H9 (cell line): ENCODE measurements at places on chromosomes 11 and 22.
A peak's percentile ranks its signal among the peaks of the same experiment; 100 is the strongest.

DNA sequence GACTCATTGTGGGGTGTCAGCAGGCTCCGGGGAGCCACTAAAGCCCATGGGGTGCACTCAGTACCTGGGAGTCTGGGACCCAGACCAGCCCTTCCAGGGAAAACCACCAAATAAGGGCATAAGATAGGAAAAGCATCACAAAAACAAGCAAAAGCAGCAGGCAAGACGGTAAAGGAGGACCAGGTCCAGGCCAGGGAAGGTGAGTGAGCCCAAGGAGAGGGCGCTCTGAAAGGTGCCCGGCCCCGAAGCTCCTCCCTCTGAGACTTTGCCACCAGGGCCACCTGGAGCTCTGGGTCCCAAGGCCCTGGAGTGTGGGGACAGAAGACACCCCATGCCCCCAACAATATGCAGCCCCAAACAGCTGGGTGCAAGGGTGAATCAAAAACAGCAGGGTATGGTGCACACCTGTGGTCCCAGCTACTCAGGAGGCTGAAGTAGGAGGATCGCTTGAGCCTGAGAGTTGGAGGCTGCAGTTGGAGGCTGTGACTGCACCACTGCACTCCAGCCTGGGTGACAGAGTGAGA is 5.2 kb upstream of the IL17REL start:
- no peak for DNase-seq

GRCh38 chr11:33907421-33907820 is 15.5 kb upstream of the LMO2 start:
- no peak for DNase-seq

- peak; percentile 68 for DNase-seq
Observed at GRCh38 chr11:119624102-119624615, 104.8 kb downstream of the NECTIN1 start.

DNA sequence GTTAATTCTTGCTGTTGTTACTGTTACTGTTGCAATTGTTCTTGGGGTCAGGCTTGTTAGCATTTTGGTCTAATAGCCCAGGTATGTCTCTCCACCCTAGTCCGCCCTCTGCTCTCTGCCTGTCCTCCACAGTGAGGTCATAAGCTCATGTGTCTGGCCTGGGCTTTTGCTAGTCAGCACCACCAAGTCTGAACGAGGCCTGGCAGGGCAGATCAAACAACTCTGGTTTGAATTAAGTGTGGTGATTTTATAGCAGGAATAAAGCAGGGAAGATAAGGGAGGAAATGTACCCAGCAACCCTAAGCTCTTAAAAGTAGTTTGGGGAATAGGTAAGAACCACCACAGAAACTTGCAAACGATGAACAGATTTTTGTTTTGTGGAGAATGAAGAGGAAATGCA is 98.7 kb downstream of the ABTB2 start:
- DNase-seq: no peak

DNA sequence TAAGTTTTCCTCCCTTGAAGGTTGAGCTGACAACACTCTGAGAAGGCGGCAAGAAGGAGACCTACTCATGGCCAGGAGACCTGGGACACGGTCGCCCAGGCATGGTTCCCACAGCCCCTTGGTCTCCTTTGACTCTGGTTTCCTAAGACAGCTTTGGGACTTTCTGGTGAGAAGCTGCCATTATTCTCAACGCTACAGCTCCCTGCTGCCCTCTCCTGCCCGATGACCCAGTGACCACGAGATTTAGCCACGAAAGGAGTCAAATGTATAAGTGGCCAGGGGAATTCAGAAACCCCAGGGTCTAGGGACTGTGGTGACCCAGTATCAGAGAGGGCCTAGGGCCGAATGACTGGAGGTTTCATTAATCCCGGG is 699 bp upstream of the SDF2L1 start:
- DNase-seq: peak; percentile 60

DNA sequence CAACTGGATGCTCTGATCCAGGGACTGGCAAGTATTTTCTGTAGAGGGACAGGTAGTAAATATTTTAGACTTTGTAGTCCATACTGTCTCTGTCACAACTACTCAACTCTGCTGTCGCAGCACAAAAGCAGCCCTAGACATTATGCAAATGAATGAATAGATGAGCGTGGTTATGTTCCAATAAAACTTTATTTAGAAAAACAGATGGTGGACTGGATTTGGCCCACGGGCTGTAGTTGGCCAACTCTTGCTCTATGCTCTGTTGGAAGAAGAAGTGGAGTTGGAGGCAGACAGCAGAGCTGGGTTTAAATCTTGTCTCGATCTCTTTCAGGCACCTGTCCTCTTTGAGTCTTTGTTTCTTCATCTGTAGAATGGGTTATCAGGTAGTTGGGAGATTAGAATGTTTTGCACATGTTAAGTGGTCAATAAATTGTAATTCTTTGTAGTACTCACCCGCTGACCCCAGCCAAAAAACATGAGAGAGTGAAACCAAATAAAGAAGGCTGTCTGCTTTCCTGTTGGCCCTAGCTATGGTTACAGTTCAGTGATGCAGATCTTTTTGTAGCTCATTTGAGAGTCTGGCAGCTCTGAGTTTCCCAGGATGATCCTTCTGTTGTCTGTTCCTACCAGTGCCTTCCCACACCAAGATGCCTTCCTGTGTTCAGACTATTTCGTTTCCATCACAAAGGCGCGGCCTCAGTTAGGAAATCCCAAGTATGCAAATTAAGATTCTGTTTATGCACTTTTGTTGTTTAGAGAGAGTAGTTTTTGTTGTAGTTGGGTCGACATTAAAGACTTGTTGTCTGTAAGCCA is 198.1 kb upstream of the SEZ6L start:
- DNase-seq: peak; percentile 57

DNA sequence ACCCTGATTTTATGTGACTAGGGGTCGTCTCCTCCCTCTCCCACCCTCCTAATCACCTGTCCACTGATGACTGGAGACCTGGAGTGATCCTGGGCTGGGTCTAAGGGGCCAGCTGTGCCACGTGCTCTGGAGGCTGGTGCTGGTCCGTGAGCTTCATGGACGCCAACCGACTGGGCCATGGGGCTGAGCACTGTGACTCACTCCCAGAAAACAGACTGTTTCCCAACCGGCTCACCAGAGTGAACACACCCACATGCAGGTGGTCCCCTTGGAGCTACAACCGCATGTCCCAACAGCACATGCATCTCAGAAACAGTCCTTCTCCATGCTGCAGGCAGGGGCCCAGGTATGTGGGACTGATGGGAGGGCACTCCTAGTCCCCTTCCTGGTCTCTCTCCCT is 14.0 kb upstream of the LMO1 start:
- DNase-seq: no peak

DNA sequence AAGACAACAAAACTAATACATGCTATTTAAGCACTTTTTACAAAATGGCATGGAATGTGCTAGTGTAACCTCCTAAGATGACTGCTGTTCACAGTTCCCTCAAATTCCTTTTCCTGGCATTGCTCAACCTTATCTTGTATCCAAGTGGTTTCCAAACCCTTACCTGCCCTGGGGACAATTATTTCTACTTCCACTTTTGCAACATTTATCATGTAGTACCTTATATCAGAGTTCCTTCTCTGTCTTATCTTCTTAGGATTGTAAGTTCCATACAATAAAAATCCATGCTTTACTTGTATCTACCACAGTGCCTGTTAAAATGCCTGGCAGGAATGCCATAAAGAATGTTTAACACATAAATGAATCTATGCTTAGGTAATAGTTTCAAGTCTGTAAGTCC is 109.2 kb upstream of the MTMR2 start:
- no peak for DNase-seq

- no peak for DNase-seq
Observed at GRCh38 chr11:131430473-131431208, 60.2 kb downstream of the NTM start.

DNA sequence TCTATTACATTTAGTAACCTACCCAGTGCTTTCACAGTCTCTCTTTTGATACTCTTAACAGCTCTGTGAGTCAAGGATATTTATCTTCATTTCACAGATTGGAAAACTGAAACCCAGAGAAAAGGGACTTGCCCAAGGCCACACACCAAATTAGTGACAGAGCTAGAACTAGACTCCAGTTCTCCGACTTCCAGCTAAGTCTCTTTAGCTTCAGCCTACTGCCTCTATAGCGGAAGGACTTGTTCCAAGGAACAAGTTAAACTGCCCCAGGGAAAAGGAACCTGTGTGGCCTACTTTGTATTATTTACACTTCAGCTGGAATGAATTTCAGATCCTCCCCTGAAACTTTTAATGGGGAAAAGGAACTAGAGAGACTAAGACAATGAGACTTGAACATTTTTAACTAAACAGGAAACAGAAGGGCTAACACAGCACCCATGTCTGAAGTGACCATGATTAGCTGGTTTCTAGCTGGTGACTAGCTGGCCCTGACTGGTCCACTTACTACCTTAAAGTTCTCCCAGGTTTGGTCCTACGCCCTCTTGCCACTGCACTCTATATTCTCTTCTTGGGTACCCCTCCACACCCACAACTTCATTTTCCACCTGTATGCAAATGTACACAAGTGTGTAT is 1.3 kb downstream of the LRRC51 start:
- no peak for DNase-seq

DNA sequence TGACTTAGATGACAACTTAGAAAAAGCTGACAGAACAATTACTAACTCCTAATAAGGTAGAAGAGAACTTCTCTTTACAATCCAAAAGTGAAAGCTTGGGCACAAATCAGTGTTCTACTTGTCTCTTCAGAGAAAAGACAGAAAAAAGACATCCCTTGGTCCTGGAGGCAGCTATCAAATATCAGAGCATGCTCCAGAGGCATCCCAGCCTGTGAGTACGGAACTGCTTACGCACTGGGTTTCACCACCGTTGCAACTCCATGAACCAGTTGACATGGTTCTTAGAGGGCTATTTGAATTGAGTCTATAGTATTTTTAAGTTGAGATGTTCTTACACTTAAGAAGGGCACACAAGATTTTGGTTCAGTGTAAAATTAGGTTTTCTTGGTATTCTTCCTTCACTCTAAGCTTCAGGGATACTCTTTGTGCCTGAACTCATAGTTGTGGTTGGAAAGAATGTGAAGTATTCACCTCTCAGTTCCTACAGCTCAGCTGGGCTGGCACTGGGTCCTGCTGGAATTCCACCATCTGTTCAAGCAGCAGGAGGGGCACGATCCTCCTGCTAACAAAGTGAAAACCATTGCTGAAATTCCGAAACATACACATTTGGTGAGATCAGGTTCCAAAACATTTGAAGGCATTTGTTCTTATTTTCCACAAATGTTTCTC is 6.3 kb downstream of the AKIP1 start:
- peak; percentile 60 for DNase-seq

DNA sequence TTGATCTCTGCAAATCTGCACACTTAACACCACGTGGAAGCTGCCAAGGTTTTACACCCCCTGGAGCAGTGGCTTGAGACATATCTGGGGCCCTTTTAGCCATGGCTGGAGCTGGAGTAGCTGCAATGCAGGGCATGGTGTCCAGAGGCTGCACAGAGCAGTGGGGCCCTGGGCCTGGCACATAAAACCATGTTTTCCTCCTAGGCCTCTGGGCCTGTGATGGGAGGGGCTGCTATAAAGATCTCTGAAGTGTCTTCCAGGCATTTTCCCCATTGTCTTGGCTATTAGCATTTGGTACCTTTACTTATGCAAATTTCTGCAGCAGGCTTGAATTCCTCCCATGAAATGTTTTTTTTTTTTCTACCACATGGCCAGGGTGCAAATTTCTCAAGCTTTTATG is 33.2 kb downstream of the CALCA start:
- DNase-seq: no peak

DNA sequence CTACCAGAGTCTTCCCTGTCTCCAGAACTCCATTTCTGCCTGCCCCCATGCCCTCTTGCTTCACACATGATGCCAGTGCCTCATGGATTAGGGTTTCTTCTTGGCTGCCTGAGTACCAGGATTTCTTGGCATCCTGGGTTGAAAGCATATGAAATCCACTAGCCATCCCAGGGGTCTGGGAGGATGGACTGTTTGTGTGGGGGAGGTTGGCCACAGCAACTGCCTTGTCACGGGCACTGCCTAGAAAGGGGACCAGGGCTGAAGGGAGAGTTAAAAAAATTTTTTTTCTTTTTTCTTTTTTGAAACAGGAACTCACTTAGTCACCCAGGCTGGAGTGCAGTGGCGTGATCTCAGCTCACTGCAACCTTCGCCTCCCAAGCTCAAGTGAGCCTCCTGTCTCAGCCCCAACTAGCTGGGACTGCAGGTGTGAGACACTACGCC is 4.2 kb downstream of the USP35 start:
- DNase-seq: no peak

DNA sequence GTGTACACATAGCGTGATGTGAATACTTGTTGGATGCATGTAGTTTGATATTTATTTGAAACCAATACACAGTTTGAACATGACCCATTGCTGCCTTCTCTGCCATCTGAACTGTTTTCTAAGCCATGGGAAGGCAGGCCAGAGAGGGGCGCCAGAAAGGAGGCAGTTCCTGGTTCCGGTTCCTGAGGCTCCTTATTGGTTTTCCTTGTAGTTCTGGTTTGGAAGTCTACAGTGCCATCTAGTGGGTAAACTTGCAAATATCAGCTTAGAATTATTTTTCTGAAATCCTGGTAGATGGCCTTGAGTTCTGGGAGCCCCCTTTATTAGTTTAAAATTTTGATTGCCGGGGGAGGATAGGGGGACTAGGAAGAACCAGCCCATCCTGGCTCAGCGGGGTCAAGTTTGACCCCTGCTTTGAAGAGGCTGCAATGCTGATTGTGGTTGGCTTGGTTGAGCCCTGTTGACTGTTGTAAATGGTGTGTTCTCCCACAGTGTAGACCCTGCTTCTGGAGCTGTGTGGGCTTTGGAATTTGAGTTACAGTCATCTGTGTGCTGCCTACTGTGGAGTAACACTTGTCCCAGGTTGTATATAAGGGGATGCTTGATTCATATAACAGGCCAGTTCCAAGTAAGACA is 48.4 kb downstream of the GRAMD1B start:
- DNase-seq: peak; percentile 79

- no peak for DNase-seq
Observed at GRCh38 chr11:13966486-13966885, 4.0 kb downstream of the SPON1 start.

- no peak for DNase-seq
Observed at GRCh38 chr22:25023879-25024278, 71.4 kb downstream of the KIAA1671 start.

- peak; percentile 67 for DNase-seq
Observed at GRCh38 chr11:43852057-43852636, 28.5 kb upstream of the ALKBH3 start.

GRCh38 chr11:2932850-2933251 is 3.6 kb upstream of the PHLDA2 start:
- no peak for DNase-seq

DNA sequence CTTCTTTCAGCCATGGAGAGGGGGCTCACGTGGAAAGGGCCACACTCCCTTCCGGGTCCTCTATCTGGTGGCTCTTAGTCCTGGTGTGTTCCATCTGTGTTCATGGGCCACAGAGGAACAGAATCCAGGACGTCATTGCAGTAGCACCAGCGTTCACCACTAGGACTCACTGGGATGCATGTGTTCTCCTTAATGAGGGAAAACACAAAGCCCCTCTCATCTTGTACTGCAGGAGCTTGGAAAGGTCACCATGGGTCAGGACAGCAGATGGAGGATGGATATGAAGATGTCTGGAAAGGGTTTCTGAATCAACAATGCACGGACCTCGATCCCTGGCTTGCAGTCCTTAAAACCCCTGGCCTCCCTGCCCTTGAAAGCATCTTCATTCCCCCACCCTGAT is 113.8 kb upstream of the THY1 start:
- DNase-seq: no peak
